Erythroblast (primary cell): ENCODE measurements at places on chromosomes 12 and 14.
A peak's percentile ranks its signal among the peaks of the same experiment; 100 is the strongest.

GRCh38 chr14:66746316-66747006 lies 238.5 kb downstream of the GPHN start:
- peak; percentile 48 for DNase-seq

- DNase-seq = no peak
These were observed 182.6 kb downstream of the PIK3C2G start for GRCh38 chr12:18443768-18444437.

DNA sequence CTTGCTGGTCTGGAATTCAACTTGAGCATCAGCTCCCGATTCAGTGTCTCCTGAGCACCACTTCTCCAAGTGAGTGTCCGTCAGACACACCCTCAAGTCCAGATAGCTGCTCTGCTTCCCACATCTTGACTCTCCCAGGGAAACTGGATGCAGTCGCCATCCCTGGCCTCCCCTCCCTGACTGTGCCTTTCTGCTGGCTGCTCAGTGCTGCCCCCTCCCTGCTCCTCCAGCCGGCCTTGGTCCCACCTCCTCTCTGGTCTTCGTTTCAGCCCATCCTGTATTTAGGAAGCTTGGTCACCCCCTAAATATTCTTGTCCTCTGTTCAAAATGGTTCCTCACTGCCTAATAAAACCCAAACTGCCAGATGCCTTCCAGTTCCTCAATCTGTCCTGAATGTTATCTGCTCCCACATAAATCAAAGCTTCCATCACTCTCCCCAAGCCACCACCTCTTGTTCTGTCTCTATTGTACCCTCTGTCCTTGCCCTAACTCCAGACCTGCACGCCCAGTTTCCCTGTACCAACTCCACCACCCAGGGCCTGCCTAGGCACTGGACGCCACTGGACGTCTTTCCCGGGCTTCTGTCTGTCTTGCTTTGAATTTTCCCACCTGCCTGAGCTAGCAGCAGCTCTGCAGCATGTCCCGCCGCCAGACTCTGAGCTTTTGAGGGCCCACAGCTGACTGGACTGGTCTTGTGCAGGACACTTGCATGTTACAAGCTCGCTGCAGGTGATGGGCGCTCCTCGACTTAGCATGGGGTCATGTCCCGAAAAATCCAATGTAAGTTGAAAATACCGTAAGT lies 33.8 kb downstream of the CCDC92 start:
- DNase-seq = no peak

GRCh38 chr12:95244350-95244749 lies 26.7 kb downstream of the VEZT start:
- peak; percentile 86 for DNase-seq

GRCh38 chr12:115945491-115945885 lies 332.0 kb downstream of the MED13L start:
- DNase-seq = no peak

DNA sequence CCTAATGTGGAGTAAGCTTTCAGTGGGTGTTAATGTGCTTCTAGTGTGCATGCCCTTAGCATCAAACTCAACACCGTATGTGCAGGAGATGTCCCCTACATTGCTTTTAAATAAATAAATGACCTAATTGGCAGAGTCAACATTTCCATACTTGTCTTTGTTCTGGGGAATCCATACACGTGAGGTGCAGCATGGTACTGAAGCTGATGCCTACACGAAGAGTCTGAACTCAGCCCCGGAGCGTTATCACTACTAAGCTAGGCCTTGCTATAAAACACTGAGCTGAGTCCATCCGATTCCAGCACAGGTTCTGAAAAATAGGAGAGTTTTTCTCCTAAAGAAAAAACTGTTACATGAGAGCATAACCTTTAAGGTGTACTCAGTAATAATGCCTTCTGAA lies 125.0 kb upstream of the DYRK2 start:
- DNase-seq = no peak

GRCh38 chr14:76947838-76948184 lies 80.7 kb downstream of the IRF2BPL start:
- no peak for DNase-seq

DNA sequence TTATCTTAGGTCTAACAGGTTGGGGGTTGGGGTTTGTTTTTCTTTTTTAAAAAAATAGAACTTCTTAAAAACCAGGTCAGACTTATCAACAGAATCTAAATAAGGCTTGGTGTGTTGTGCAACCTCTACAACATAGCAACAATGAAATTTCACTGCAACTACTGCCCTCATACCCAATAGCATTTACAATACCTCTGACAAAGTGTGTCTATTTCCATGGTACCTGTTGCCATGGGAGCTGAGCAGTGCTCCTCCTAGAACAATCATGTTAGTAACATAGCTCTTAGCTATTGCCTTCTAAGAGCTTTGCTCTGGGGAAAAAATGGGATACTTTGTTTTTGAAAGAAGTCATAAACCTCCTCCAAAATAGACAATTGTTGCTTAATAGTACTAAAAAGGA lies 103.3 kb upstream of the CCDC175 start:
- no peak for DNase-seq

- no peak for DNase-seq
These were observed 4.5 kb upstream of the GUCY2C start for GRCh38 chr12:14700935-14701334.

DNA sequence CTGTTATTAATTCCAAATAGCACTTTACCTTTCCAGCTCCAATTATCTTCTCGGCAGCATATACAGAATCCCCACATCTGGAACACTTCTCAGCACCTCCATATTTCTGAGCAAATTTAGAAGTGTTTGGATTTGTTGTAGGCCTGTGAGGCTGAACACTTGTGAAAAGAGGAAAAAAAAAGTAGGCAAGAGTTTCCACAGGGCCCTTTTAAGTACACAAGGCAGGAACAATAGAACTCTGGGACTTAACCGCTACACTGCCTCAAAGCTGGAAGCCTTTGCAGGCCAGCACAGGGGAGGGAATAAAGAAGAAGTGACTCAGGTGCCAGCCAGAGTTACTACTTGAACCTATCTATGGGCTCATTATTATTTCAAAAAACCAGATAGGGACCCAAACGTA lies 18.6 kb downstream of the CSRP2 start:
- no peak for DNase-seq

DNA sequence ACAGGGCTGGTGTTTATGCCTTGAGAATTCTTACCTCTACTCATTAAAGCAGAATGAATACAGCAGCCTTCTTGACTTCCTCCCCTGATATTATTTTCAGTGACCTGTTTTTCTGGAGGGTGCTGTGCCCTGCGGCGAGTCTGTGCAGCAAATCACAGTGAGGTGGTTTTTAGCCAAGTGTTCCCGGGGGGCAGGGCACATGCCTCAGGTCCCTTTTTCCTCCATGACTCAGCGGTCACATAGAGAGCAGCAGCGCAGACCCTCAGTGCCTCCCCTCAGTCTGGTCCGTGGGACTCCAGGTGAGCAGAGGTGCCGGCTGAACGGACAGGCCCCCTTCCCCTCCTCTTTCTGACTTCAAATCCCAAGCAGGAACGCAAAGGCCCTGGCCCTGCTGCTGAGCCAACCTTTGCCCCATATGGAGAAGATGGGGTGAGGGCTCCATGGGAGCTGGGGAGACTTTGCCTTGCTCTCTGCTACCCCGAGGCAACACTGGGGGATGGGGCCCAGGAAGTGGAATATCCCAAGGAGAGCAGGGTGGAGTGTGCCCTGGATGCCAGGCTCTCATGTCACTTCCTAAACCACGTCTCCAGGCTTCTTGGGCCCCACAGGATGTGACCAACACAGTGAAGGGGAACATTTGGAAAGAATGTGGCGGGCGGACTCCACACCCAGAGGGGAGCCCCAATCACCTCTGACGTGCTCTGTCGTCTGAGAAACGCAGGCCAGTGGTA lies 90.0 kb downstream of the DHRS2 start:
- DNase-seq = no peak
